ENCODE measurements at places on chromosomes 4 and X.

- no peak for DNase-seq
Measured at GRCh38 chr4:11402192-11402591, 26.5 kb downstream of the HS3ST1 start.

DNA sequence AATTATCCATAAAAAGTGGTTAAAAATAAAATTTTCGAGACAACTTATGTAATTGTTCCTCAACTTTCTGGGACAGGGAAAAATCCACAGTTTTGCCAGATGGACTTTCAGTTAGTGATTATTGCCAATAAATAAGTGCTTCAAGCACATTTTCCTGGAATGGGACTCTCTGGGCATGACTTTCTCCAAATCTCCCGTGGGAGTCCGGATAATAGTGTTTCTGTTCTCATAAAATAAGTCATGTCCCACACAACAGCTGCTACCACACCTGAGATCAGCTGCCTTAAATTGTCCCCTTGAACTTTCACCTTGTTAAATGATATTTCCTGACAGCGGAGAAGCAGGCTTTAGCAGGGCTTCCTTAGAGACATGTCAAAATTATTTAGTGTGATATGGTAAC lies 133.4 kb upstream of the NAP1L5 start:
- DNase-seq = no peak

DNA sequence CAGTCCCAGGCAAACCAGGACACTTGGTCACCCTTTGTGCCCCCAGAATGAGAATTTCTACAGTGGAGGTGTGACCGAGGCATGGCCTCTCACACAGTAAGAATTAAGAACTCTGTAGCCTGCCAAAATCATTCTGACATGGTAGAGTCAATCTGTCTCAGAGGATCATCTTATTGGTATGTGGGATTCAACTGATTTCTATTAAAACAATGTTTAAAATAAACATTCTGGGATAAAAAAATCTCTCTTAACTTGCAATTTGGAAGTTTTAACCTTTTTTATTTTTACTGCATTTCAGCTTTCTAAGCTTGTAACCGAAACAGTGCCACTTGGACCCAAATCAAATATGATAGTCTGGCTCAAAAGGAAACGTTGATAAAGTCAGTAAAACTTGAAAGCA lies 165.4 kb upstream of the LDB2 start:
- DNase-seq = no peak

GRCh38 chr4:173171098-173171497 lies 2.5 kb downstream of the GALNT7 start:
- no peak for DNase-seq

GRCh38 chrX:82695066-82695465 lies 813.0 kb upstream of the POU3F4 start:
- no peak for DNase-seq

GRCh38 chr4:41887821-41888686 lies 47.2 kb upstream of the TMEM33 start:
- peak; percentile 40 for DNase-seq

DNA sequence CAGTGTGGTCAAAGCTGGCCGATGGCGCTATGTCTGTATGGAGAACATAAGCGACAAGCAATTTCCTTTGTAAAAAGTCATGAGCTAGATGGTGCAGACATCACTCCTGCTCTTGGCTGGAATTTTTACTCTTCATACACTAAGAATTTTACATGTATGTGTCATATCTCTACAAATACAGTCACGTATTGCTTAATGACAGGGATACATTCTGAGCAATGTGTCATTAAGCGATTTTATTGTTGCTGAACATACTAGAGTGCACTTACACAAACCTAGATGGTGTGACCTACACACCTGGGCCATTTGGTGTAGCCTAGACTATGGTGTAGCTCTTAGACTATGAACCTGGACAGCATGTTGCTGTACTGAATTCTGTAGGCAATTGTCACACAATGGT lies 185.4 kb downstream of the SOWAHB start:
- peak; percentile 54 for DNase-seq

- DNase-seq = no peak
Measured at GRCh38 chr4:154658680-154659405, 46.4 kb upstream of the FGG start.

- DNase-seq = no peak
Measured at GRCh38 chrX:34900691-34901090, 41.9 kb upstream of the FAM47B start.

DNA sequence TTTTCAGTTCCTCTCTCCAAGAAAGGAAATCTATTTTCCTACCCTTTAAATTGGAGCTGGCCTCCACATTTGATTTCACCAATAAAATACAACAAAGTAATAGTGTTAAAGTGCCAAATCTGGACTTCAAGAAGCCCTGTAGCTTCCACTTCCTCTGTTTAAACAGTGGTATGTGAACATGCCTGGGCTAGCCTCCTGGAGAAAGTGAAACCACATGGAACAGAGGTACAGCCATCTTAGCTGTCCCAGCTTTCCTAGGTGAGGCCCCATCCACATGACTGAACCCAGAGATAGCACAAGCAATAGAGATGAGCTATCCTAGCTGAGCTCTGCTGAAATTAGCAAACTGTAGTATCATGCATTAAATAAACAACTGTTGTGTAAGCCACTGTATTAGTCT lies 131.8 kb upstream of the VCX start:
- DNase-seq = no peak

- DNase-seq = no peak
Measured at GRCh38 chr4:25223802-25224375, 9.9 kb upstream of the PI4K2B start.

- no peak for DNase-seq
Measured at GRCh38 chr4:48634688-48635308, 144.7 kb downstream of the ZAR1 start.

DNA sequence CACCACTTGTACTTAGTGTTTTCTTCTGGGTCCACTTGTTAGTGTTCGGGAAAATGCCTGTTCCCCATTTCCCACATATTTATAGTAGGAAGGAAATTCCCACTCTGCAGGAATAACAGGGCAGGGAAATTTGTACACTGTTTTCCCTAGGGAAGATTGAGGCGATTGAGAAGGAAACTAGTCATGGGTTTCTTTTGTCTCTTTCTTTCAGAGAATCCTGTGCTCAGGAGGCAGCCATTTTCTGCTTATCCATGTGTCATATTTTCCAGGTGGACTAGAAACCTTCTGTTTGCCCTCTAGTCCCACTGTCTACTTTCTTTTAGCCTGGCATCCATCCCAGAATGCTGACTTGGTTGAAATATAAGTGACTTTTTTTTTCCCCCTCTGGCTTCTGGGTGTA lies 299.1 kb upstream of the ANKRD50 start:
- no peak for DNase-seq

DNA sequence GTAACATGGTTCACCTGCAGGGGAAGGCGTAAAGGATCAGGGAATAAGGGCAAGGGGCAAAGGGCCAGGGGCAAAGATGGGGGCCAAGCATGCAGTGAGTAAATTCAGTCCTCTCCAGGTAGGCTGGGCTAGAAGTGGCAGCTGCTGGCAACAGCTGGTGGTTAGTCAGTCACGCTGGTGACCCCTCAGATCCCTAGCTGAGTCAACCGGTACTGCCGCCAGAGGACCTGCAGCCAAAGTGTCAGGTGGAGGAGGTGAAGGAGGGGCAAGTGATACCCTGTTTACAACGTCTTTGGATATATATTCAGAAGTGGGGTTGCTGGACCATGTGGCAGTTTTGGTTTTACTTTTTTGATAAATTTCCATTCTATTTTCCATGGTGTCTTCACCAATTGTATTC lies 24.6 kb upstream of the NAP1L2 start:
- no peak for DNase-seq

- DNase-seq = no peak
Measured at GRCh38 chr4:161869511-161869910, 294.3 kb downstream of the FSTL5 start.

DNA sequence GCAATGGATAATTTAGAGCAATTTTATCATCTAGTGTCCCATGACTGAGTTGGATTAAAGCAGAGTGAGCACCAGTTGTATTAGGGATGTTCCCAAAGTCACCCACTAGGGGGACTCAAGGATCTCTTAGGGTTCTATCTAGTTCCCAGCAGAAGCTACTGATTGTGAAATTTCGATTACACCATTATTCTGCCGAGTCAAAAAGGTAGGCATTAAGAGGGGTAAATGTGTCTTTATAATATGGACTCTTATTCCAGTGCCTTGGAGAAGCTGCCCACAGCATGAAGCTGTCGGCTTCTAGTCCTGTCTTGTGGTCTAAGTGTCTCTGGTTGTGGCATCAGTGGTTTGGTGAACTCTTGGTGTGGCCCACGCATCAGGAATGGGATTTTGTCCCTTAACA lies 53.3 kb downstream of the RGS12 start:
- DNase-seq = peak; percentile 74

- DNase-seq = no peak
Measured at GRCh38 chrX:117840645-117841044, 276.0 kb downstream of the KLHL13 start.

DNA sequence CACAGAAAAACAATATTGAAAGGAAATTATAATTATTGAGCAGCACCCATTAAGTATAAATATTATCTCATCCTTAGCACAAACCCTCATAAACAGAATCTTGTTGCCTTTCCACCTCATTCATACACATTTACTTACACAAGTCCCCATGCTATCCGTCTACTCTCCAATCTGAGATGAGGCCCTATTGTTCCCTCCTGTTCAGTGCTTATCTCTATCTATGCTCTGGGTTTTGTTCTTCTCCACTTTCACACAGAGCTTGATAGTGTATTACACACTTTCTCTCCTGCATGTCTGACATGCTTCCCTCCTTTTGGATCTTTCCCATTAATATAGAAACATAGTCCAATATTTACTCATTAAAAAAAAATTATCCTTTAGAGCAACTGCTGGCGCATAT lies 238.2 kb upstream of the MAB21L2 start:
- DNase-seq = no peak

DNA sequence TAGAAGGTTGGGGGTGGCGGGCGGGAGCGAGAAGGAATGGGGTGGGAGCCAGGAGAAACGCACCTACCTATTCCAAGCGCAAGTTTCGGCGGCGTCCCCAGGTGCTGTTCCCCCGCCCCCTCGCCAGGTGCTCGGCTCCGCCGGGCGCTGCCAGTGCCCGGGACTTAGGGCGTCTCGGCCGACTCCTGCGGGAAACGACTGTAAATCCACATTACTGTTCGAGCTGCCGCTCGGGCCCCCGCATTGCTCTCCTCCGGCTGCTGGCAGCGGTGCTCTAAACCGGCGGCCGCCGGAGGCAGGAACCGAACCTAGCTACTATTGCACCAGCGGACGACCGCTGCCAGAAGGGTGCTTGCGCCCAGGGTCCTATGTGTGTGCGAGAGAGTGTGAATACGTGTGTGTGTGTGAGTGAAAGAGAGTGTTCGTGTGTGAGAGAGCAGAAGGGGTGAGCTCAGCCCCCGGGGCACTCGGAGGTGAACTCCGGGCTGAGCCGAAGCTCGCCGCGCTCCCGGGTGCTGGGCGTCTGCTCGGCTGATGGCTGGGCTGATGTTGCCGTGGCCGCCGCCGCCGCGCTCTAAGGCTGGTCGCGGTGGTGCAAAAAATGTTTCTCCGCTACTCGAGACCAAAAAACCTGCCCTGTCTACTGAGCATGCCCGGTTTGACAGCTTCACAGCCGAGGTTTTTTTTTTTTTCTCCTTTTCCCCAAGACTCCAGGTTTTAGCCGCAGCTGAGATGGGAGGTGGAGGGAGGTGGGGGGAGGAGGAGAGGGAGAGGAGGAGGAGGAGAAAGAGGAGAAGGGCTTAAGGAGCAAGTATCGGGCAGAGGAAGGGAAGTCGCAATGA lies 115.7 kb upstream of the TEX13C start:
- peak; percentile 53 for DNase-seq

DNA sequence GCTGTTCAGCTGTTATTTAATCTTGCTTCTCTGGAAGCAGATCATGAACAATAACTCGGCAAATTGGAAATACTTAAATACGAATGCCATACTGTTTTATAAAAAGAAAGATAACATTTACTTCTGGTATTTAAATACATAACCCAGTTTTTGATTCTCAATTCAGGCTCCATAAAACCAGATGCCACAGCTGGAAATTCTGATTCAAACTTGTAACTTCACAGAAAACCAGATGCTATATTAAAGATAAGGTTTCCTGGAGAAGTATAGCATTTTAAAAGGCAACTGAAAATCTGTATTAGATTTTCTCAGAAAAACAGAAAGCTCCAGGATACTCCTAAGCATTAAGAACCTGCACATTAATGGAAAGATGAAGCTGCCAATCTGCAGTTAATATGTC lies 40.2 kb downstream of the STX18 start:
- DNase-seq = no peak

All from NCI-H460 (cell line).